ENCODE measurements at places on chromosomes 4 and X.

GRCh38 chrX:150547375-150548115, 20.9 kb upstream of the MTM1 start:
- no peak for DNase-seq

DNA sequence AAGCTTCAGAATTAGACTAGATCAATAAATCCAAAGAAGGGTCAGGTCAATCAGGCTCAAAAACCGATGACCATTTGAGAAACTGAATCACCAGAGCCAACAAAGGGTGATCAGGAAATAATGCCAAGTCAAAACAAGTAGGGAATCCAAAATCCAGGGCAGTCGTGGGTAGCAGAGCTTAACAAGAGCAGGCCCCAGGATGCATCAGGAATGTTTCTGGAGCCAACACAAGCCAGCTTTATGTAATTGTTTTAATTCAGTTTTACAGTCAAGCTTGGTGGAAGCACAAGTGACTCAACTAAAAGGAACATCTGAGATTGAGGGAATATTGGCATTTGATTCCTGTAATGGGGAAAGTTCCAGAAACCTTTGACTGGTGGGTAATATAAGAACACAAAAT, 237.9 kb upstream of the EDA2R start:
- no peak for DNase-seq

GRCh38 chrX:111124418-111124817, 28.4 kb downstream of the PAK3 start:
- no peak for DNase-seq

DNA sequence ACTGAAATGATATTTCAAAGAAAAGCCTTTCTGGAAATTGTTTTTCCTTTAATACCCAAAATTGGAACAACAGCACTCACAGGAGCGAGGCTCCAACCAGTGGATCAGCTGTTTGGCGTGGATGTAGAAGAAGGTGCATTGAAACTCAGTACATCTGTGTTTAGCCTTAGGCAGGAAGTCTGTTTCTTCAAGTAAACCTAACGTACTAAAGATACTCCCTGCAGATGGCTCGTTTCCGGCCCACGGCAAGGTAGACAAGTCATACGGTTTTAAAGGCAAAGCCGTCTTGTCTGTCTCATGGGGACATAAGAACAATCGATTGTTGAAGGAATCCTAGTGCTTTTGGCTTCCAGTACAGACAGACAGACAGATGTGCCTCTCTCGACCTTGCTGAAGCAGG, 50.0 kb upstream of the CLCN4 start:
- DNase-seq: peak; percentile 54

GRCh38 chr4:108396900-108397497, 223.4 kb upstream of the RPL34 start:
- no peak for DNase-seq

DNA sequence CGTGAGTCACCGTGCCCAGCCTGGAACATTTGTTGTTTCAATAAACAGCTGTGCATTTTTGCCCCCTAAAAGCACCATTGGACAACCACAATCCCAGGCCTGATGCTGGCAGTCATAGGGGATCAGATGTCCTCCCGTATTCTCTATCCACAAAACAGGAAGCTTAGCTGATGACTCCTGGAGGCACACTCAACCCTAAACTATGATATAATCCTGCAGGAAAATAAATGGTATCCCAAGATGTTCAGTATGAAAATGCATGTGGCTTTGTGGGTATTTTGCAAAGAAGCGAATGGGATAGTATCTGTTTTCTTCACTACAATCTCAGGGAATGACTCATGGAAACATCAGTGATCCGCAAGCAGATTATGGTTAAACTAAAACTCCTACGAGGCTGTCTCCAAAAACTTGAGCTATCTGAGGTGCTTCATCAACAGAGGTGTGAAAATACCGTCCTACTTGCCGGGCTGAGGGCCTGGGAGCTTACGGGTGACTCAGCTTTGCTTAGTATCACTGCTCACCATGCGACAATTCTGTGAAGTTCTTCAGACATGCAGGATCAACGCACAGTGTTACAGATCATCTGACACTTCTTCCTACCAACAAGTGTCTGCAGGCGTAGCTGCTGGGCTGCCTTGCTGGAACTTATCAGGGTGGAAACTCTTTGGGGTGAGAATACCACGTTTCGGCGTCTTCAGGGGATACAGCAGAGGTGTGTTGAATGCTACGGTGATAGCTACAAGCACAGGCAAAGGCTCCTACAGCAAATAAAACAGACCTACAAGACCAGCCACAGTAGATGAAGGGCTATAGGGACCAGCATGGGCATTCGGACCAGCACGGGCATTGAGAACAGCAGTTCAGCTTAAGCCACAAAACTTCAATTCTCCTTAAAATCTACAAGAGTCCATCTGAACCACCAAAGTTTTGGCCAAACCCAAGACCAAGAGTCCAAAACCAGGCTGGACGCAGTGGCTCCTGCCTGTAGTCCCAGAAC, 148.5 kb downstream of the DHRSX start:
- no peak for DNase-seq

DNA sequence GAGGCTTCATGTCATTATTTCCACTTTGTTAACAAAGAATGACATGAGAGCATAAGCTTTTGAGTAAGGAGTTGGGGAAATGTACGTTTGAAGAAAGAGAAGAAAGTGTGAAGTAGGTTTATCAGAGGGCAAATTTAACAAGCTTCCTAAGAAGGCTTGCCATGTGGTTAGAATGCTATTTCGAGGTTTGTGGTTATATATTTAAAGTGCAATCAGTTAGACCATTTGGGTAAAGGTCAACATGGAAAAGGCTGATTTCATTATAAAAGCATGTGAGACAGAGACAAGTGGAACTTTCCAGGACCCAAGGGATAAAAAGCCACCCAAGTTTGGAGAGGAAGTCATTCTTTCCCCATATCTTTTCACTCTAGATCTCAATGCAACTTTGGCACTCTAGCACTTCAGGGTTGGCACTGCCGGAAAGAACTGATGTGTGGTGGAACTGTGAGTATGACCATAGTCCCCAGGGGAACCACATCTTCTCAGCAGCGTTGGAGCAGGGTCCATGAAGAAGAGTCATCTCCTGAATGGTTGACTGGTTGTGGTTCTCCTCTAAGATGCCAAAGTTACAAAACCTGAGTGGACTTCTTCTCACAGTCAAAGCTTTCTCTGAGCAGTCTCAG, 529.9 kb downstream of the MID1IP1 start:
- no peak for DNase-seq

DNA sequence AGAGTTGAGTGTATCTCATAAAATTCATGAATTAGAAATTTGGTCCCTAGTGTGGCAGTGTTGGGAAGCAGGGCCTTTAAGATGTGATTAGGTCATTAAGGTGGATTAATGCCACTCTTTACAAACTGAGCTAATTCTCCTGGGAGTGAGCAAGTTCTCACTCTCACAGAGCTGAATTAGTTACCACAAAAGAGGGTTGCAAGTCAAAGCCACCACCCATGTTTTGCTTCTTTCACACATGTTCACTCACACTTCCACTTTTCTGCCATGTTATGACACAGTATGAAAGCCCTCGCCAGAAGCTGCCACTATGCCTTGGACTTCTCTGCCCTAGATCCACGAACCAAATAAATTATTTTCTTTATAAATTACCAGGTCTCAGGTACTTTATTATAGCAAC, 332.1 kb downstream of the ARAP2 start:
- DNase-seq: no peak

- DNase-seq: no peak
Observed at GRCh38 chrX:24471808-24472207, 6.7 kb downstream of the PDK3 start.

DNA sequence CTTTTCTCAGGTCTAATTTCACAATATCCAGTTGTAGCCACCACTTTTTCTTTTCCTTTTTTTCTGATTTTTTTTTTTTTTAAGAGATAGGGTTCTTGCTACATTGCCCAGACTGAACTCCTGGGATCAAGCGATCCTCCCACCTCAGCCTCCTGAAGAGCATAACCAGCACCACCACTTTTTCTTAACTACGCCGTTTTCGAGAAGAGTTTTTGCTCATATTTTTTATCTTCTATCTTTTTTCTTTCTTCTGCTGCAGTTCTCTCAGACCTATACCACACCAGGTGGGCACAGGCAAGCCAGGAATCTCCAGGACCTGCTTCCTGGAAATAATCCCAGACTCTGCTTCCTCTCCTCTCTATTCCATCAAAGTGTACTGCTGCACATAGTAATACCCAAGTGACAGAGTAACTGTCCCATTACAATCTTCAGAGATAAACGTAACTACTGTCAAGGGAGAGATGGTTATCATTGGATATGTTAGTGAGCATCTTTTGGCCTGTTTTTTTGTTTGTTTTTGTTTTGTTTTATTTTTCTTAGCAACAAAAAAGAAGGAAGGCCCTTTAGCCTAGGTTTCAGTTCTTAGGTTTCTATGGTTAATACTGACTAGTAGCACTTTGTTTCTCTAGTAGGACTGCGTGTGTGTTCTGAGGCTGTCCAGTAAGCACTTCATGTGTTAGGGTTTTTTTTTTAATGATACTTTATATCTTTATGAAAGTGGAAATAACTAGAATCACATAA, 59.2 kb upstream of the TXK start:
- no peak for DNase-seq

All from activated CD4-positive, alpha-beta T cell treated with anti-CD3 and anti-CD28 coated beads, Interleukin-2, amount 10 ng/mL, durations not matched to agents 7 days and 5 days (primary cell).